ENCODE measurements at places on chromosomes 12 and 14. TPM values are rescaled to one million over a fixed set of nuclear protein-coding genes. Genes with fewer than 3 reads are reported as not detected.

The DAO gene
- 2.5 TPM for total RNA-seq

The POLE2 gene
- total RNA-seq, result 0.93 TPM

The OAS2 gene
- 6.7 TPM for total RNA-seq

The DGKA gene
- 80.3 TPM for total RNA-seq

The SIX6 gene
- not detected for total RNA-seq
